ENCODE measurements at places on chromosomes 4 and X. TPM values are rescaled to one million over a fixed set of nuclear protein-coding genes. Genes with fewer than 3 reads are reported as not detected.

GRCh38 chr4:122658818-122659295 is 38.0 kb upstream of the IL21 start:
- DNase-seq: no peak

GRCh38 chrX:118637997-118638396 is 89.4 kb upstream of the IL13RA1 start:
- no peak for DNase-seq

GRCh38 chrX:26954029-26954428 is 509.1 kb downstream of the PPP4R3C start:
- no peak for DNase-seq

DNA sequence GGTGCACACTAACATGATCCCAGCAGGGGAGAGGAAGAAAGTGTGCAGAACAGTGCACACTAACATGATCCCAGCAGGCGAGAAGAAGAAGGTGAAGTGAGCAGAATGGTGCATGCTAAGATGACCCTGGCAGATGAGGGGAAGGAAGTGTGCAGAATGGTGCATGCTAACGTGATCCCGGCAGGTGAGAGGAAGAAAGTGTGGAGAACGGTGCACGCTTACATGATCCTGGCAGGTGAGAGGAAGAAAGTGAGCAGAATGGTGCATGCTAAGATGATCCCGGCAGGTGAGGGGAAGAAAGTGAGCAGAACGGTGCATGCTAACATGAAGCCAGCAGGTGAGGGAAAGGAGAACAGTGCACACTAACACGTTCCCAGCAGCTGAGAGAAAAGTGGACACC is 83.7 kb downstream of the ACOX3 start:
- DNase-seq: no peak

DNA sequence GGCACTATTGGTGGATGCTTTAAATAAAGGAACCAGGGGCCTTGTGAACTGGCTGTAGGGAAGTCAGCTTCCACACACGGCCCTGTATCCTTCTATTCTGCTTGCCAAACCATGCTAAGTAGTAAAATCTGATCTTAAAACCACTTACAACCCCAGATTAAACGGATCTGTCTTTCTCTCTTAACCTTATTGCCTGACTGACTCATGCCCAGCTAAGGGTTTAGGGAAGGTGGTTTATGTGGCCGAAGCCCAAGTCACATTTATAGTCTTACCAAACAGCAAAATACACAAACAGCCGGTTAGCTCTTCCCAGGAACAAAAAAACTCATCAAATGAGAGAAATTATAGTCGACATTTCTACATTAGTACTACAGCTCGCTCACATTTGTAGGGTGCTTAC is 988.4 kb upstream of the TENM3 start:
- no peak for DNase-seq

- DNase-seq: no peak
These were observed 2.6 kb downstream of the MSX1 start for GRCh38 chr4:4862071-4862551.

DNA sequence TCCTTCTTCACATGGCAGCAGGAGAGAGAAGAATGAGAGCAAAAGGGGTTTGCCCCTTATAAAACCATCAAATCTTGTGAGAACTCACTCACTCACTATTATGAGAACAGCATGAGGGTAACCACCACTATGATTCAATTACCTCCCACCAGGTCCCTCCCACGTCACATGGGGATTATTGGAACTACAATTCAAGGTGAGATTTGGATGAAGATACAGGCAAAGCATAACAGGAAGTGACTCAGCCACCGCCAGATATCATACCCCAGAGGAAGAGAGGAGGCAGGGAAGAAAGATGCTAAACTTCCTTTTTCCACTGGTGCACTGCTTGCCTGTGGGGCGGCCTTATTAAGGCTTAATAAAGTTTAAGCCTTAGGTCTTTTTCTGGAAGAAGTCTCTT is 766.1 kb downstream of the KCTD8 start:
- no peak for DNase-seq

DNA sequence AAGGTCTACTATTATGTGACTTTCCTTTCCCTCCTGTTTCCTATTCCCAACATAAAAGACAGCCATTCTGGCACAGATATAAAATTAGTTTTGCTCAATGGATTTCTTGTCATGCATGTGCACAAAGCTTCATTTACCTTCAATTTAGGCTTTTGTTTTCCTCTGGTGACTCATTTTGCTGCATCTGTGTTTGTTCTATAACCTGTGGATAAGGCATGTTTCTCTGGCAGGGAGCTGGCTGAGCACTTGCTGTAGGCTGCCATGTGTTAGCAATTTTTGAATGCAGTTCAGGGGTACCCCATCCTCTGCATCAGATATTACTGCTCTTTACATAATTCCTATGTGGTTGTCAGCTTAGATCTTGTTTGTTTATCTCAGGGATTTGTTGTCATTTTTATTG is 202.8 kb upstream of the GRID2 start:
- DNase-seq: no peak

- no peak for DNase-seq
These were observed 19.4 kb downstream of the SORBS2 start for GRCh38 chr4:185792384-185793115.

GRCh38 chrX:54494166-54494988 is 1.7 kb downstream of the FGD1 start:
- DNase-seq: no peak

ZMAT1 gene
- 23.1 TPM for polyA plus RNA-seq

GRCh38 chrX:39726771-39727170 is 371.0 kb downstream of the BCOR start:
- peak; percentile 53 for DNase-seq

DNA sequence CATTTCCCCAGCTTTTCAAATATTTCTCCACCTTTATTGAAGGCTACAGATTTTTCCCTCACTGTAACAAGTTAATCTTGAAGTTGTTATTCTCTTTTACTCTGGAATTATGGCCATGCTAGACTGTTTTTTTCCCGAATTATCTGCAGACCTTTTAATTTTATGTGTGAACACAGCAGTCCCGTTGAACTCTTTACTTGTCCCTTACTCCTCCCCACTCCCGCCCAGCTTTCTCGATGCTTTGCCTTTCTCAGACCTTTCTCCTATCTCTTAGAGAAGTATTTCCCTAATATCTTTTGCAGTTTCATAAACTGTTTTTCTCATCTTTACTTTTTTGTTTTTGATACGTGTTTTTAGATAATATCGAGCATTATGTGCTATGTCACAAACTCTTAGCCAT is 776 bp downstream of the CEP44 start:
- DNase-seq: no peak

- no peak for DNase-seq
These were observed 95.3 kb downstream of the POLA1 start for GRCh38 chrX:24789047-24789446.

- no peak for DNase-seq
These were observed 12.6 kb upstream of the MFAP3L start for GRCh38 chr4:170038769-170039168.

GRCh38 chr4:21202959-21203358 is 502.7 kb downstream of the PACRGL start:
- no peak for DNase-seq

DNA sequence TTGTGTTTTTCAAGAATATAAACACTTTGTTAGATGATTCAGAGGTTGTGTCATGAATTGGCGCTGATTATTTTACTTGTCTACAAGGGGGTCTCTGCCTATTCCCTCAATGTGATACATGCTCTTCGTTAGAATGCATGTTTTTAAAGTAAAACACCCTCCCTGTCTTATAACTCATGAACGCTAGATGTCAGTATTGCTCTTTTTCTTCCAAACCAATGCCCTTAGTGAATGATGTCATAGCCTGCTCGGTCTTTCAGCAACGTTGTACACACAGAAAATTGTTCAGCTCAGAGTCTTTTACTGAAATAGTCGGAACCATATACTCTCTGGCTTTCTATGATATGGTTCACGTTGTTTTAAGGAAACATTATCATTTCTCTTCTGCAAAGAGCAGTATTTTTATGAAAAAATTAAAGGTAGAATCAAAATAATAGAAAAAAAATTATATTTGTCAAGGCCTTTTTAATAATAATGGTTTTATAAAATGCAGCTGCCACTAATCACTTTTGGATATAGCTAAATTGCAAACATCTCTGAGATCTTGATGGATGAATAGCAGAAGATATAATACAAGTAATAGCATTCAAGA is 292.9 kb downstream of the TLL1 start:
- DNase-seq: peak; percentile 67

- DNase-seq: no peak
These were observed 7.7 kb downstream of the NSG1 start for GRCh38 chr4:4394644-4395043.

DNA sequence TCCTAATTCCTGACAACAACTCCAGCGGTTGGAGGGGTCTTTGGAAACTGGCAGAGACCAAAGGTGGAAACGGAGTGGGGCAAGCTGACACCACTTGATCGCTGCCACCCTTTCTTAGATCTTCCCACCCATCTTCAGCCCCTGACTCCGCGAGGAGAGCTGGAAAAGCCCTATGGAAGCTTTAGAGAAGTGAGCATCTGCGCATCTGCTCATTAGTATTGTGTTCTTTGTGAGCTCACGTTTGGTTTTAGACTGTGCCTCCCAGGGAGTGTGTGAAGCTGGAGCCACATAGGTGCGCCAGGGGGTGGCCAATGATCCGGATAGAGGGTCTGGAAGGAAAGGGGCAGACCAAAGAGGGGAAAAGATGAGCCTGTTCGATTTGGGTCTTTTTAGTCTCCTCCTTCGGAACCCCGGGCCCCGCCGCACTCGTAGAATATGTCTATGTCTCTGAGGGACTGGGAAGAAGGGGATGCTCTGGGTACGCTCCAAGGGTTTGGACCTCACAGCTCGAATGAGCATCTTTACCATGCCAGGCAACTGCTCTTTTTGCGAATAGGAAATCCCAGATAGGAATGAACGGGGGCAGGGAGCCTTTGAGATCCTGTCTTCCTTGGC is 578 bp upstream of the DKK2 start:
- no peak for DNase-seq

DNA sequence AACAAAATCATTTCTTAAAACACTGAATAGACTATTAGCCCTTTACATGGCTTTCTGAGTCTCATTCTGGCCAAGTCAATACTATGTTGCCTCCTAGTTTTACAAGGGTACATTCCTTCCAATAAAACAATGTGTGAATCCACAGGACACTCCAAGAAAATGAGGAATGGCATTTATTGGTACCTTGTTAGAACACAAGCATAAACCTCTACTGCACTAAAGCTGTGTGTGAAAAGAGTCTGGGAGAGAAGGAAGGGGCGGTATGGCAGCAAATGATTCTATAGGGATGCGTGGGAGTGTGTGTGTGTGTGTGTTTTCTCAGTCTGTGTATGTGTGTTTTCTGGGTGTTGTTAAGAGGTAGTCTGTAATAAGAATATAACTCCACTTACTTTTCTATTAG is 48.9 kb downstream of the CXCL1 start:
- DNase-seq: no peak

DNA sequence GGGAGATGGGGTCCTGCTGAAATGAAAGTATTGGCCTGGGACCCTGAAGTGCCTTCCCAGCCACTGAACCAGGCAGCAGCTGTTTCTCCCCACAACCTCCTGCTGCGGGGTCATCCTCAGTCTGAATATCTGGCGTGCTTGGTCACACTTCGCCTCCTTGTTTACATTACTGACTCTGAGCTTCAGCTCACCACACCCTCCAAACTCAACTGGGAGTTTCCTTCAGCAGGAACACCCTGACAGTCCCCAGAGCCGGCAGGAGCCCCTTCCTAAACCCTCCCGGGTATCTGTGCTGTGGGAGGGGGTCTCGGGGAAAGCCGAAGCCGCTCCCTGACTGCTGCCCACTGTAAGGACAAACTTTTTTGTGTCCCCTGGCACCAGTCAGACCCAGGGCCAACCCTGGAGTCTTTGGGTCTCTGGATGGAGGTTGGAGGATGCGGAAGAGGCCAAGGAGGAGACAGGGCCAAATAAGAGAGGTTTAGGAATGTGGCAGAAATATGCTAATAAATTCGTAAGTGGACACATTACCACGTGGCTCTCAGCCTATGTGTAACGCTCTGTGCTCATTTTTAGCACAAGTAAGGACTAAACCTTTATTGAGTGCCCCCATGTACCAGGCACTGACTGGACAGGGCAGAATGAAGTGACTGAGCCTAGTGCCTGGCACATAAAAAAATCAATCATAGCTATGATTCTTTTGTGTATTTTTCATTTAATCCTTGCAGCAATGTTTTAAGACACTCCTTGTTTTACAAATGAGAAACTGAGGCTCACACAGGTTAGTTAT is 20.7 kb downstream of the FHDC1 start:
- DNase-seq: no peak

DNA sequence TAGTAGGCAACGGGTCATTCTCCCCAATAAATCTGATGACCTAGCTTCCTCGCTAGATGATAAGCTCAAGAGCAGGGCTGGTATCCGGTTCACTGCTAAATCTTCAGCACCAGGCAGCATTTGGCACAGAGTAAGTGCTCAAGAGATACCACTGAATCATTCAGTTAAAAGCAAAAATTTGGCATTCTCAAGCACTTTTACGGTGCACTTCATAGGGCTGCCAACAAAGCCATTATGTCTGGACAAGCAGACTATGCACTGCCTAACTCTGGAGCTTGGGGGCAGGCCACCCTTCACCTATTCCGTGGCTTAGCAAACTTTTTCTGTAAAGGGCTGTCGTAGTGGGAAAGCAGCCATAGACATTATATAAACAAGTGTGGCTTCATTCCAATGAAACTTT is 23.8 kb upstream of the CXorf38 start:
- DNase-seq: no peak

TEX13D gene
- polyA plus RNA-seq: not detected

GRCh38 chrX:16023790-16024734 is 99.3 kb upstream of the GRPR start:
- DNase-seq: no peak

DNA sequence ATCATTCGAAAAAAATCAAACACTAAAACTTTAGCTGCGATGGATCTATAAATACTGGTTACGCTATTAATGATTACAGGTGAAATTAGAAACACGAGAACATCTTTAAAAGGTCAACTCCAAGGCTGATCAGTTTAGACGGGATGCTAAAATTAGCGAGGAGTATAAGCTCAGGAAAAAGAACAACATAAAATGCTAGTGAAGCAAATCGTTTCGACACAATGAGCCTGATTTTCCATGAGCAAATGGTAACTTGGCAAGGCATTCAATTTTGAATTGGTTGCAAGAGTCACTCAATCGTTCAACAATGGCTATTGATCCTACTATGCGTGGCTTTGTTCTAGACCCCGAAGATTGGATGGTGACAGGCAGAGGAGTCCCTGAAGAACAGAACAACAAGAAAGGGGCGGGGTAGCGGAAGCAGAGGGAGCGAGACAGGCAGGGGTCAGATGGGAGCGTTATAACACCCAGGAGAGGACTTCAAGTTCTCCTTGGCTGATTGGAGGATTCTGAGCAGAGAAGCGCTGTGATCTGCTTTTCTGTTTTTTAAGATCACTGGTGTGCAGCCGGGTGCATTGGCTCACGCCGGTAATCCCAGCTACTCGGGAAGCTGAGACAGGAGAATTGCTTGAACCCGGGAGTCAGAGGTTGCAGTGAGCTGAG is 146.5 kb downstream of the RBM47 start:
- no peak for DNase-seq

GRCh38 chrX:71302461-71303213 is 1.1 kb downstream of the ITGB1BP2 start:
- DNase-seq: no peak

- no peak for DNase-seq
These were observed 914 bp downstream of the TRAPPC2 start for GRCh38 chrX:13733506-13733905.
